ENCODE measurements at places on chromosomes 11 and 22.

DNA sequence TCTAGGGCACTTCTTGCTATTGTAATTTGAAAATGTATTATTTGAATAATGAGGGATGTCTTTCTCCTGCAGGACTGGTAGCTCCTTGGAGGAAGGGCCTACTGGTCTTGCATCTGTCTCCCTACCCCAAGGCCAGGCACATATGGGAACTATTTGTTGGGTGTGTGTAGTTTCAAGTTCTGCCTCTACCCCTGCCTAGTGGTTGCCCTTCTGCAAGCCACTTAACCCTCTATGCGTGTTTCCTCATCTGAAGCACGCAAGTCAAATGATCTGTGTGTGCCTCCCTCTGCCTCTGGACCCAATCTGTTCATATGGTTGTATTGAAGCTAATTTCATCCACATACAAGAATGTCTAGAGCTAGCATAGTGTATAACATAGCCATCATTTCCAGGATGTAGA, 67.0 kb downstream of the WNT11 start:
- no peak for DNase-seq

DNA sequence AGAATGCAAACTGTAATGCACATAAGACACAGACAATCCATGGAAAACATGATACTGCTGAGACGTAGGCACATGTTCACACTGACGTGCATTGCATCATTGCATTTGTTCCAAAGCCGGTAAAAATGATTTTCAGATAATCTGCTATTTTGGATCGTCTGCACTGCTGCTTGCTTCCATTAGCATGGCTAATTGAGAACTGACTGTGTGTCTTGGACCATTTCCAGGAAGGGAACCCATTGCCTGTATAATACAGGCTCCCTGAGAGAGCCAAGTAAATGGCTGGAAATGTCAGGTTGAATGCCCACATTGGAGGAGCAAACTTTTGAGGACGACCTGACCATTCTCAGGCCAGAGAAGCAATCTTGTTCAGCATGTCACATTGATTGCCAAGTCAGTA, 304.8 kb downstream of the ST3GAL4 start:
- no peak for DNase-seq

GRCh38 chr11:103798026-103798425, 238.4 kb upstream of the DDI1 start:
- DNase-seq = no peak

GRCh38 chr11:13207665-13208594, 69.7 kb upstream of the BMAL1 start:
- peak; percentile 48 for DNase-seq

GRCh38 chr11:37322333-37323194, 724.5 kb upstream of the RAG2 start:
- no peak for DNase-seq

- DNase-seq = no peak
Measured at GRCh38 chr11:44437122-44437521, 127.2 kb upstream of the ALX4 start.

DNA sequence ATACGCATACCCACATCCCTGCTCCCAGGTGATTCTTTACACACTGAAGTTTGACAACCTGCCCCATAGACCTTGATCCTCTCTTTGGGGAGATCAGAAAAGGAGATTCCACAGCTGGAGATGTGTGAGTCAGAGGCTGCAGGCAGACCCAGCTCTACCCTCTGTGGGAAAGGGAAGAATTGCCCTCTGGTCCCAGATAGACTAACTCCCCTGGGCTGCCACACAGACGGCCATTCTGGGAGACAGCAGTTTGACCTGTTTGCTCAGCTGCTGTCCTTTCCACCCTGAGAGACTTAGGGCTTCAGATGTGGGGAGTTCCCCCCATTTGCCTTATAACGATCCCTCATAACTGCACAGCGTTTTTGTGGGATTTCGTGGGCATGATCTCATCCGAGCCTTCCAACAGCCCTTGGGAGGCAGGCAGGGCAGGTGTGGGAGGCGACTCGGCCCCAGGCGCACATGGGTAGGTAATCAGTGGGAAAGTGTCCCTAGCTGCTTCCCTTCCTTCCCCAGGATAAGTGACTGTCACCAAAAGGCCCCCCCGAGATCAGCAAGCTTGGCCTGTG, 14.1 kb downstream of the FAM83F start:
- no peak for DNase-seq

DNA sequence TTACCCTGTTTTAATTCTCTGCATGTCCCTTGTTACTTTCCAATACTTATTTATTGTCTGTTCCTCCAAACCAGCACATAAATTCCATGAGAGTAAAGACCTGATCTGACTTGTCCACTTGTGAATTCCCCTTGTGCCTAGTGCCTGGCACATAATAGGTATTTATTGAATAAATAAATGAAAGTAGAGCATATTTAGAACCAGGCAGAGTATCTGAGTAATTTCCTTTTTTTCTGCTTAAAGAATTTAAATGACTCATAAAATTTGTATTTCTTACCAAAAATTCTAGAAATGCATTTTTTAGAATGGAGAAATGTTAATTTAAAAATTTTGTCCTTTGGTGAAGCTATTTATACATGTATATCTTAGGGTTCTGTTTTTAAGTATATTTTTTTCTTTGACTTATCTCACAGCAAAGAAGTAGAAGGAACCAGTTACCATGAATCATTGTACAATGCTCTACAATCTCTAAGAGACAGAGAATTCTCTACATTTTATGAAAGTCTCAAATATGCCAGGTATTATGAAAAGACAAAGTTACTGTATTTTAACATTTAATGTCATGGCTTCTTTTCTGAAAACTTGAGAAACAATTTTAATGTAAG, 96.8 kb downstream of the ATM start:
- no peak for DNase-seq

- DNase-seq = no peak
Measured at GRCh38 chr11:34999453-34999852, 83.0 kb downstream of the PDHX start.

GRCh38 chr22:49396817-49397216, 430.9 kb downstream of the BRD1 start:
- no peak for DNase-seq

DNA sequence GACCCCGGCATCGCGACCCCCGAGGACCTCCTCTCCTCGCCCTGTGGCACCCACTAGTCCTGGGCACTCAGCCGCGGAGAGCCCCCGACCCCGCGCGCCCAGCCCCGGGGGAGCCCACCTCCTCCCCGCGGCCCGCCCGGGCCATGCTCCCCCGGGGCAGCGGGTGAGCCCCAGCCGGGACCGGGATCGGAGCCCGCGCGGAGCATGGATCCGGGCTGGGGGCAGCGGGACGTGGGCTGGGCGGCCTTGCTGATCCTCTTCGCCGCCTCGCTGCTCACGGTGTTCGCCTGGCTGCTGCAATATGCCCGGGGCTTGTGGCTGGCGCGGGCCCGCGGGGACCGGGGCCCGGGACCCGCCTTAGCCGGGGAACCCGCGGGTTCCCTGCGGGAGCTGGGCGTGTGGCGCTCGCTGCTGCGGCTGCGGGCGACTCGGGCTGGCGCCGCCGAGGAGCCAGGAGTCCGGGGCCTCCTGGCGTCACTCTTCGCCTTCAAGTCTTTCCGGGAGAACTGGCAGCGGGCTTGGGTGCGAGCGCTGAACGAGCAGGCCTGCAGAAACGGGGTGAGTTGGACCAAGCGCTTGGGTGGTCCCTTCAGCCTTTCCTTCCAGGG, 498 bp downstream of the C2CD2L start:
- peak; percentile 63 for DNase-seq

- peak; percentile 37 for DNase-seq
Measured at GRCh38 chr22:48640890-48641841, 1186.5 kb downstream of the BRD1 start.
